ENCODE measurements at places on chromosomes 7 and 10. TPM values are rescaled to one million over a fixed set of nuclear protein-coding genes. Genes with fewer than 3 reads are reported as not detected.

DNA sequence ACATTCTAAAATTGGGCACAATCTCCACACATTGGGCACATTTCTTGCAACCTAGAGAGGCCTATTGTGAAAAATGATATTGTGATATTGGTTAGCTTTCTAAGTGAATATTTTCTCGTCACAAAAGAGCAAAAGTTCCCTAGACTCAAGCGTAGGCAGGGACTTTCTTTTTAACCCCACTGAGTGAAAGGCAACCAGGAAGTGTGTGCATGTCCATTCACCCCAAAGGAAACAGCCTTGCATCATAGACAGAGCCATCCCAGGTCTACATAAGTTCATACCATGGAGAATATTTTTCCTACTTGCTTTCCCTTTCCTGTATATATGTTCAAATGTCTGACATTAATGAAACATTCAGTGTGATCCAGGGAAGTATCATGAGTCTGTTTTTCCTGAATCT is 84.2 kb upstream of the AGBL3 start:
- no peak overlapping the region for H3K4me3 ChIP-seq
- no peak overlapping the region for H3K27ac ChIP-seq
- DNase-seq = no peak
- no peaks in the 10 kb centered on the region for H3K27me3 ChIP-seq
- H3K36me3 ChIP-seq = no peaks in the 10 kb centered on the region

The CPA1 gene
- not detected for total RNA-seq

- no peaks in the 10 kb centered on the region for H3K36me3 ChIP-seq
- no peaks in the 10 kb centered on the region for H3K27me3 ChIP-seq
- no peak overlapping the region for H3K4me3 ChIP-seq
- H3K4me1 ChIP-seq = peaks cover 6% of the 10 kb centered on the region
Measured at GRCh38 chr10:103047381-103047780, 129.3 kb downstream of the CNNM2 start.

DNA sequence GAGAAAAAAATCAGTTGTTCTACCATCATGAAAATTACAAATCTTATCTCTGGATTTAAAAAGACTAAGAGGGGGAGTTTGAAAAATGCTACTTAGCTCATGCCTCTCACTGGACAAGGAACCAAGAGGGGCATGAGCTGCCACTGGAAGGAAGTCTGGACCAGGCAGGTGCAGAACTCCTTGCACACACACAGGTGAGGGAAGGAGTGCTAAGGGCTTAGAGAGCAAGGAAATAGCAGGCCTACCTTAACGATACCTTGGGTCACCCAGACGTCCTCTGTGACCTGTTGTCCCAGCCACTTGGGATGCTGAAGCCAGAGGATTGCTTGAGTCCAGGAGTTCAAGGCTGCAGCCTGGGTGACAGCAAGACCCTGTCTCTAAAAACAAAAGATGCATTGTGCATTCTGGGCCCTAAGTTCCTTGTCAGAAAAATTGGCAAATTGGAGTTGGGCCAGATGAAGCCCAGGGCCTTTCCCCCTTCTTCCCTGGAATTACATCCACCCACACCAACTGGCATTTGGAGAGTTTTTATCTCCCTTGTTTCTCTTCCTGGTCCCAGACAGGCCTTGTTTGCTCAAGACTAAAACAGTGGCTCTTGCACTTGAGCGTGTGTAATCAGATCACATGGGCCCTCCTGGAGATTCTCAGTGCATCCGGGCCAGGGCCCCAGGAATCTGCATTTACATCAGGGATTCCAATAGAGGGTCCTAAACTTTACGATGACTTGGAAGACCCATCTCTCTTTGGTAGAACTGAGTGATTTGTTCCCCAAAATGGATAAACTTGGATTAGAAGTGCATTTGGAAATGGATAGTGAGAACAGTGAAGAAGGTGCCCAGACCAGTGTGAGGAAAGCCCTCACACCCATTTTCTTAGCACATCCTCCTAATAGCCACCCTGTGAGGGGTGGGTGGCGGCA is 3.0 kb downstream of the DDIT4 start:
- DNase-seq = no peak
- peak overlapping the region; percentile 96 for H3K27ac ChIP-seq
- H3K4me3 ChIP-seq = peak overlapping the region; percentile 98
- no peaks in the 10 kb centered on the region for H3K27me3 ChIP-seq
- peaks cover 58% of the 10 kb centered on the region for H3K4me1 ChIP-seq

GRCh38 chr10:3476186-3476585 is 303.6 kb upstream of the PITRM1 start:
- DNase-seq = no peak
- H3K36me3 ChIP-seq = no peaks in the 10 kb centered on the region
- no peak overlapping the region for H3K4me3 ChIP-seq
- peaks cover 15% of the 10 kb centered on the region for H3K4me1 ChIP-seq

- no peaks in the 10 kb centered on the region for H3K36me3 ChIP-seq
- no peaks in the 10 kb centered on the region for H3K4me1 ChIP-seq
- no peak overlapping the region for H3K4me3 ChIP-seq
- no peak for DNase-seq
Measured at GRCh38 chr10:37752334-37752875, 105.0 kb downstream of the ZNF248 start.

The ANKRD1 gene
- not detected for total RNA-seq

- DNase-seq = no peak
- no peaks in the 10 kb centered on the region for H3K4me1 ChIP-seq
- H3K27ac ChIP-seq = no peak overlapping the region
- no peak overlapping the region for H3K4me3 ChIP-seq
- H3K36me3 ChIP-seq = peaks cover 12% of the 10 kb centered on the region
- no peaks in the 10 kb centered on the region for H3K27me3 ChIP-seq
Measured at GRCh38 chr10:68796605-68797004, 30.7 kb upstream of the STOX1 start.

GRCh38 chr10:76553263-76554032 is 1084.2 kb downstream of the KCNMA1 start:
- H3K4me3 ChIP-seq = no peak overlapping the region
- no peaks in the 10 kb centered on the region for H3K27me3 ChIP-seq
- no peak overlapping the region for H3K27ac ChIP-seq
- no peaks in the 10 kb centered on the region for H3K36me3 ChIP-seq
- DNase-seq = no peak

- peaks cover 27% of the 10 kb centered on the region for H3K36me3 ChIP-seq
- peaks cover 11% of the 10 kb centered on the region for H3K4me1 ChIP-seq
- H3K4me3 ChIP-seq = no peak overlapping the region
- no peaks in the 10 kb centered on the region for H3K27me3 ChIP-seq
- no peak for DNase-seq
Measured at GRCh38 chr7:130400120-130400572, 19.9 kb downstream of the CPA1 start.

DNA sequence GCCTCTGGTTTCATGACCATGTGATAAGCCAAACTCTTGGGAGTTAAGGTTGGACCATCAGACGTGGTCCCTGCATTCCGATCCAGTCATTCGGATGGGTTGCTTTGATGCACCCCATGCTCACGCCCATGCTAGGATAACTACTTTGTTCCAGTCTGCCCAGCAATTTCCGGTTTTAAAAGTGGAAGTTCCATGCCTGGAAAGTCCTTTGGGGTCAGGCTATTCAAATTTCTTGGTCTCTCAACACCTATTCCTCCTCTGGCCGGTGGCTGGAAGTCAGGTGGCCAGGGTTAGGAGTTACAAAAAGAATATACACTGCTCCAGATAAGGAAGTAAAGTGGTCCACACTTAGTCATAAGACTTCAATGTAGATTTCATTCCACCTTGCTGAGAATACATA is 37.7 kb upstream of the HABP2 start:
- no peaks in the 10 kb centered on the region for H3K36me3 ChIP-seq
- H3K4me1 ChIP-seq = no peaks in the 10 kb centered on the region
- H3K4me3 ChIP-seq = no peak overlapping the region
- no peak for DNase-seq
- H3K27ac ChIP-seq = no peak overlapping the region

The POU6F2 gene
- total RNA-seq = 0.12 TPM

The PLEKHS1 gene
- total RNA-seq = 0.10 TPM

DNA sequence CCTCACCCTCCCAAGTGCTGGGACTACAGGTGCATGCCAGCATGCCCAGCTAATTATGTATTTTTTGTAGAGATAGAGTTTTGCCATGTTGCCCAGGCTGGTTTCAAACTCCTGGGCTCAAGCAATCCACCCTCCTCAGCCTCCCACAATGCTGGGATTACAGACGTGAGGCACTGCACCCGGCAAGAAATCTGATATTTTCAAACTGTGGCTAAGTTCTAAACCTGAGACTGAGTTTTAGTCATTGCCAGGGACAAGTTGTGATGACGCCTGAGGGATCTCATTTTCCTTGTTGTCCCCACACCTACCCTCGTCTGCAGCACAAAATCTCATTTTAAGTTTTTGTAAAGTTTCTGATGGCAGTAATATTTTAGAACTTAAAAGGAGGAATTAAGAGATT is 9.8 kb downstream of the AUTS2 start:
- H3K27ac ChIP-seq = no peak overlapping the region
- H3K36me3 ChIP-seq = no peaks in the 10 kb centered on the region
- no peak overlapping the region for H3K4me3 ChIP-seq
- no peak for DNase-seq
- H3K27me3 ChIP-seq = peaks cover 20% of the 10 kb centered on the region

DNA sequence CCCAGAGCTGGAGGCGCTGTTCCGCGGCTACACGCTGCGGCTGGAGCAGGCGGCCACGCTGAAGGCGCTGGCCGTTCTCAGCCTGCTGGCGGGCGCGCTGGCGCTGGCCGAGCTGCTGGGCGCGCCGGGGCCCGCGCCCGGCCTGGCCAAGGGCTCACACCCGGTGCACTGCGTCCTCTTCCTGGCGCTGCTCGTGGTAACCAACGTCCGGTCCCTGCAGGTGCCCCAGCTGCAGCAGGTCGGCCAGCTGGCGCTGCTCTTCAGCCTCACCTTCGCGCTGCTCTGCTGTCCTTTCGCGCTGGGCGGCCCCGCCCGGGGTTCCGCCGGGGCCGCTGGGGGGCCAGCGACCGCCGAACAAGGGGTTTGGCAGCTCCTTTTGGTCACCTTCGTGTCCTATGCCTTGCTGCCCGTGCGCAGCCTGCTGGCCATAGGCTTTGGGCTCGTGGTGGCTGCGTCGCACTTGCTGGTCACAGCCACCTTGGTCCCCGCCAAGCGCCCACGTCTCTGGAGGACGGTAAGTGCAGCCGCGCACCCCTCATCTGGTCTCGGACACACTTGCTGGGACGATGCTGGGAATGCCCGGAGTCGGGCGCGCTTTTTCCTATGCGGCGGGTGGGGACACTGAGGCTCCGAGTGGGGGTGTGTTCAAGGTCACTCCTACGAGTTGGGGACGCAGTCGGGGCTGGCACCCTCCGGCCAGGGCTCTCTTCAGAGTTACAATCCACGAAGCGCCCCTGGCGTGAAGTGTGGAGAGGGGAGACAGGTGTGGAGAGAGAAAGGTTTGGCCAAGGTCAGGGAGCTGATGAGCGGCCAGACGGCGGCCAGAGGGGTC is 717 bp downstream of the ADCY1 start:
- no peak for DNase-seq
- H3K36me3 ChIP-seq = no peaks in the 10 kb centered on the region
- H3K27ac ChIP-seq = peak overlapping the region; percentile 31

- H3K4me1 ChIP-seq = no peaks in the 10 kb centered on the region
- no peak overlapping the region for H3K27ac ChIP-seq
- H3K27me3 ChIP-seq = no peaks in the 10 kb centered on the region
- no peak for DNase-seq
- H3K4me3 ChIP-seq = no peak overlapping the region
- no peaks in the 10 kb centered on the region for H3K36me3 ChIP-seq
Measured at GRCh38 chr10:82319562-82319961, 444.6 kb downstream of the NRG3 start.

The ZNF727 gene
- 0.57 TPM for total RNA-seq

- no peaks in the 10 kb centered on the region for H3K27me3 ChIP-seq
- H3K4me3 ChIP-seq = no peak overlapping the region
- H3K36me3 ChIP-seq = peaks cover 31% of the 10 kb centered on the region
- no peak for DNase-seq
- no peaks in the 10 kb centered on the region for H3K4me1 ChIP-seq
- H3K27ac ChIP-seq = no peak overlapping the region
Measured at GRCh38 chr7:128755075-128755818, 16.1 kb downstream of the CALU start.

DNA sequence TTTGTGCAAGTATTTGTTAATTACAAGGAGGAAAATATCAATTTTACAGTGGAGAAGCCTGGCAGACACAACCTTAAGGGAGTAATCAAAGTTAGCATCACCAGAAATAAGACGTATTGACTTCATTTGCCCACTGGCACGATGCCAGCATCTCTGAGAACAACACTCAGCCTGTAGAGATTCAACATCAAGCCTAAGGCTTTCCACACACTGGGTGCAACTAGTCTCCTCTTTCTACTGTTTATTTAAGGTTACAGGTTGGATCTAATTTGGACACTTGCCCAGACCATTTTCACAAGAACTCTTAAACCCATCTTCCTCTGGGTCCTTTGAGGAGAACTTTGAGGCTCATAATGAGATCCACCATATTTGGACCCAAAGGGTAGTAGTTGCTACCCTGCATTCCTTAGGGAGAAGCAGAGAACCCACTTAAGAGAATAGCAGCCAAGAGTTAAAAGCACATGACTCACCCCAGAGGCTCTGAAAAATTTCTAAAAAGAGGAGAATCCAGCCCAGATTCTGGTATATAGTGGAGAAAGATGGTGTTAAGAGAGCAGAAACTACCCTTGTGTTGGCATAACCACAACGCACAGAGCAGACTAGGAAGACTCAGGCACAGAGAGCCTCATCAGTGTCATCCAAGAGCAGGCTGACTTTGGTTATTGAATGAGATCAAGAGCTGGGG is 97.3 kb downstream of the CCDC71L start:
- H3K4me3 ChIP-seq = no peak overlapping the region
- no peak for DNase-seq
- H3K27ac ChIP-seq = no peak overlapping the region
- no peaks in the 10 kb centered on the region for H3K27me3 ChIP-seq

- no peaks in the 10 kb centered on the region for H3K27me3 ChIP-seq
- H3K36me3 ChIP-seq = no peaks in the 10 kb centered on the region
- DNase-seq = no peak
- no peak overlapping the region for H3K27ac ChIP-seq
- no peaks in the 10 kb centered on the region for H3K4me1 ChIP-seq
Measured at GRCh38 chr7:79434098-79434497, 19.4 kb downstream of the MAGI2 start.

The CHAT gene
- not detected for total RNA-seq

The ACBD7 gene
- total RNA-seq = 9.2 TPM

DNA sequence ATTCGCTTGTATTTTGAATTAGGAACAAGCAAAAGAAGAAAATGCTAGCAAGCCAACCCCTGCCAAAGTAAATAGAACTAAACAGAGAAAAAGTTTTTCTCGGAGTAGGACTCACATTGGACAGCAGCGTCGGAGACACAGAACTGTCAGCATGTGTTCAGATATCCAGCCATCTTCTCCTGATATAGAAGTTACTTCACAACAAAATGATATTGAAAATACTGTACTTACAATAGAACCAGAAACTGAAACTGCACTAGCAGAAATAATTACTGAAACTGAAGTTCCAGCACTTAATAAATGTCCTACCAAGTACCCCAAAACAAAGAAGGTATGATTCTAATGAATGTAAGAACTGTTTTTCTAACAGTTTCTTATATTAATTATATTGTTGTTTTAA is 87.9 kb downstream of the KMT2E start:
- DNase-seq = no peak
- no peaks in the 10 kb centered on the region for H3K27me3 ChIP-seq
- H3K36me3 ChIP-seq = peaks cover 59% of the 10 kb centered on the region
- no peak overlapping the region for H3K27ac ChIP-seq

GRCh38 chr7:129855234-129855673 is 97.5 kb downstream of the UBE2H start:
- no peaks in the 10 kb centered on the region for H3K27me3 ChIP-seq
- DNase-seq = no peak
- peaks cover 32% of the 10 kb centered on the region for H3K4me1 ChIP-seq
- peaks cover 4% of the 10 kb centered on the region for H3K36me3 ChIP-seq
- H3K4me3 ChIP-seq = no peak overlapping the region

The LLCFC1 gene
- total RNA-seq = not detected

Measured in activated CD4-positive, alpha-beta T cell treated with anti-CD3 and anti-CD28 coated beads, Interleukin-2, amount 10 ng/mL, durations not matched to agents 7 days and 5 days (primary cell).